ENCODE measurements at places on chromosomes 6 and 20. TPM values are rescaled to one million over a fixed set of nuclear protein-coding genes. Genes with fewer than 3 reads are reported as not detected.
A peak's percentile ranks its signal among the peaks of the same experiment; 100 is the strongest.

OOEP gene
- not detected for total RNA-seq

TNXB gene
- total RNA-seq, result 493 TPM

DSE gene
- total RNA-seq, result 27.6 TPM

TRIM26 gene
- total RNA-seq, result 38.6 TPM

GRCh38 chr6:150079604-150080003 is 10.7 kb upstream of the ULBP3 start:
- no peaks in the 10 kb centered on the region for H3K4me1 ChIP-seq
- H3K27ac ChIP-seq, result no peak overlapping the region
- H3K27me3 ChIP-seq, result no peaks in the 10 kb centered on the region
- no peak for DNase-seq
- no peak overlapping the region for H3K4me3 ChIP-seq

GRCh38 chr6:167491438-167492099 is 166.7 kb downstream of the TTLL2 start:
- H3K27ac ChIP-seq, result no peak overlapping the region
- no peak overlapping the region for H3K4me3 ChIP-seq
- no peaks in the 10 kb centered on the region for H3K36me3 ChIP-seq
- peaks cover 9% of the 10 kb centered on the region for H3K4me1 ChIP-seq
- DNase-seq, result no peak

- no peak for DNase-seq
- no peak overlapping the region for H3K4me3 ChIP-seq
- H3K27me3 ChIP-seq, result no peaks in the 10 kb centered on the region
- H3K36me3 ChIP-seq, result peaks cover 62% of the 10 kb centered on the region
- peaks cover 6% of the 10 kb centered on the region for H3K4me1 ChIP-seq
These were observed 17.1 kb downstream of the TRIM27 start for GRCh38 chr6:28906669-28907068.

DNA sequence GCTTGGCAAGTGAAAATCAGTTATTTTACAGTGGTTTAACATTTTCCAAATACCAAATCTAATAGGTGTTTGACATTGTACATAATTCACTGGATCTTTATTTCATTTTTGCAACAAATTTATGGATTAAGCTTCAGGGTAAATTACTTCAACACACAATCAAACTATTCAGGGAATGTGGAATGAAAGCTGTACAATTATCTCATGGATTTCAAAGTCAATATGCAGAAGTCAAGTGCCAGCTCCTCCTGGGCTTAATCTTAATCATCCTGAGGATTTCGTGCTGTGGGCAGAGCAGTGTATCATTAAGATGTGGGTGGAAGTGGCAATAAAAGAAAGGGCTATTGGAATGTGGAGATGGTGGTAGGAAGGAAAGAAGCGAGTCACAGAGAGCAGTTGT is 548.8 kb downstream of the COL12A1 start:
- H3K4me1 ChIP-seq, result no peaks in the 10 kb centered on the region
- no peak for DNase-seq
- no peak overlapping the region for H3K4me3 ChIP-seq
- no peaks in the 10 kb centered on the region for H3K27me3 ChIP-seq
- H3K27ac ChIP-seq, result no peak overlapping the region

DNA sequence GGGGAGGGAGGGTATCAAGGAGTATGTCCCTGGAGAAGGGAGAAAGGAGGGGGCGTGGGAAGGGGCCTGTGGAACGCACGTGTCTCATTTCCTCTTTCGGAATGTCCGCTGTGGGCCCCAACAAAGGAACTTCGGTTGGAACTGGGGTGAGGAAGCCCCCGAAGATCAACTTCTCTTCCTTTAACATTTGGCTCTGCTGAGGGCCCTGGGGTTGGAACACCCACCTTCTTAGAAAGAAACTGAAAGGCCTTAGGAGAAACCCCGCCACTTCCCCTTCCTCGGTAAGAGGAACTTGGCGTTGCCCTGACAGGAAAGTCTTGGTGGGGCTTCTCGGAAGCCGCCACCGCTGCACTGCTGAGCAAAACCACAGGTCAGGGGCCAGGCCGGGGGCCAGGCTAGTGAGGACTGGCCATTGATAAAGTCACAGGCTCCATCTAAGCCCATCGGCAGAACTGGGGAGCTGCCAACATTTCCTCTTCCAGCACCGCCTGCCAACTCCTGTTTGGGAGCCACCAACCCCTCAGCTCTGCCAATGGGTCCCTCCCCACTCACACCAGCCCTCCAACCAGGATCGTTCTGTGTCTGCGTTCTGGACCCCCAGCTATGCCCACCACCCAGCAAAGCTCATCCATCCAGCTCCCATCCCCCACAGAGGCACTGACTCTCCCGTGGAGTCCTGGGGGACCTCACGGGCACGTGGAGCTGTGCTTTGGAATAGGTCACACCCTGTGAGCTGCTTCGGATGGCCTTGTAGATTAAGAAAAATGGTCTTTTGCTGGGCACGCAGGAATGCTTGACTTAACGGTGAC is 44.8 kb downstream of the FGD2 start:
- no peaks in the 10 kb centered on the region for H3K27me3 ChIP-seq
- peak overlapping the region; percentile 28 for H3K27ac ChIP-seq
- no peak overlapping the region for H3K4me3 ChIP-seq
- H3K4me1 ChIP-seq, result no peaks in the 10 kb centered on the region
- peak; percentile 85 for DNase-seq

GRCh38 chr20:58416835-58417234 is 27.8 kb downstream of the VAPB start:
- no peak overlapping the region for H3K4me3 ChIP-seq
- no peaks in the 10 kb centered on the region for H3K4me1 ChIP-seq
- H3K36me3 ChIP-seq, result peaks cover 20% of the 10 kb centered on the region
- DNase-seq, result no peak

DNA sequence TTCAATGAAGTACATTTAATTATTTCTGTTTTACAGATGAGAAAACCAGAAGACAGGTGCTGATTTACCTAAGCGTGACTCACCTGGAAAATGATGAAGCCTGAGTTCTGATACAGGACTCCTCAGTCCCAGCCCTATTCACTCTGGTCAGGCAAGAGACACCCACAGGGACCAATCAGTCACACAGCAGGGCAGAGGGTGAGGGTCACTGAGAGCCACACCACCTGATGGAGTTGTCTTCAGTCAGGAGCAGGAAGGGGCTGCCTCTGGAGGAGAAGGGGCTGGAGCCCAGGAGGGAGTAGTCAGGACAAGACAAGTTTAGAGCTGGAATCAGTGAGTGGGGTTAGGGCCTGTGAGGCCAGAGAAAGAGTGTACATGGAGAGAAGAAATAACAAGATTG is 251.2 kb upstream of the MOCS1 start:
- no peak overlapping the region for H3K4me3 ChIP-seq
- H3K36me3 ChIP-seq, result no peaks in the 10 kb centered on the region
- no peak for DNase-seq
- no peaks in the 10 kb centered on the region for H3K4me1 ChIP-seq

GRCh38 chr6:17352302-17352701 is 41.1 kb upstream of the CAP2 start:
- DNase-seq, result no peak
- no peaks in the 10 kb centered on the region for H3K36me3 ChIP-seq

DNA sequence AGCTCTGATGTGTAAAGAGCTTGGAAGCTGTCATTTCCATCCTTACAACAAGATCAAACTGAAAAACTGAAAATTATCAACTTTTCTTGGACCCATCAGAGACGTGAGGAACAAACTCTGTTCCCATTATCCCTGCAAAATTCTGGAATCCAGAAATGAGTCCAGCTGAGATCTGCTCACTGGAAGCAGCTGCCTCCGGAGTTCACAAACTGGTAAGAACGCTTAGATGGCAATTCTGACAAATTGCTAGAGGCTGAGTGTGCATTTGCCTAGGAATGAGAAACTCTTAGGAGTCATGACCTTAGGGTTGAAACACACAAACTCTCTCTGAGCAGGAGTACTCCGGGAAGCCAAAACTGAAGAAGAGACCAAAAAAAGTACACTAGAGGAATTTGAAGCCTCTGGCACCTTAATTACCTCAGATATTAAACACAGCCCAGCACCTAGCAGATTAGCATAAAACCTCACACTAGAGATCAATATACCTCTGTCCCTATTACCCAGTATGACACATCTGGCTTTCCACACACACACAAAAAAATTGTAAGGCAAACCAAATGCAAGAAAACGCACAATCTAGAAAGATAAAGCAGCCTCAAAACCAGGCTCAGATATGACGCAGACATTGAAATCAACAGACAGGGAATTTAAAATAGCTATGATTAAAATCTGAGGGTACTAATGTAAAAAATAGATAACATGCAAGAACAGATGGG is 233.5 kb upstream of the SGK1 start:
- H3K36me3 ChIP-seq, result no peaks in the 10 kb centered on the region
- H3K27me3 ChIP-seq, result no peaks in the 10 kb centered on the region
- no peak for DNase-seq

- DNase-seq, result no peak
- H3K27me3 ChIP-seq, result no peaks in the 10 kb centered on the region
- no peaks in the 10 kb centered on the region for H3K36me3 ChIP-seq
These were observed 85.0 kb upstream of the PMEPA1 start for GRCh38 chr20:57794600-57795341.

GRCh38 chr6:40888456-40888990 is 150.5 kb downstream of the UNC5CL start:
- H3K4me3 ChIP-seq, result no peak overlapping the region
- DNase-seq, result no peak
- H3K27me3 ChIP-seq, result no peaks in the 10 kb centered on the region
- no peaks in the 10 kb centered on the region for H3K36me3 ChIP-seq
- H3K27ac ChIP-seq, result no peak overlapping the region

DNA sequence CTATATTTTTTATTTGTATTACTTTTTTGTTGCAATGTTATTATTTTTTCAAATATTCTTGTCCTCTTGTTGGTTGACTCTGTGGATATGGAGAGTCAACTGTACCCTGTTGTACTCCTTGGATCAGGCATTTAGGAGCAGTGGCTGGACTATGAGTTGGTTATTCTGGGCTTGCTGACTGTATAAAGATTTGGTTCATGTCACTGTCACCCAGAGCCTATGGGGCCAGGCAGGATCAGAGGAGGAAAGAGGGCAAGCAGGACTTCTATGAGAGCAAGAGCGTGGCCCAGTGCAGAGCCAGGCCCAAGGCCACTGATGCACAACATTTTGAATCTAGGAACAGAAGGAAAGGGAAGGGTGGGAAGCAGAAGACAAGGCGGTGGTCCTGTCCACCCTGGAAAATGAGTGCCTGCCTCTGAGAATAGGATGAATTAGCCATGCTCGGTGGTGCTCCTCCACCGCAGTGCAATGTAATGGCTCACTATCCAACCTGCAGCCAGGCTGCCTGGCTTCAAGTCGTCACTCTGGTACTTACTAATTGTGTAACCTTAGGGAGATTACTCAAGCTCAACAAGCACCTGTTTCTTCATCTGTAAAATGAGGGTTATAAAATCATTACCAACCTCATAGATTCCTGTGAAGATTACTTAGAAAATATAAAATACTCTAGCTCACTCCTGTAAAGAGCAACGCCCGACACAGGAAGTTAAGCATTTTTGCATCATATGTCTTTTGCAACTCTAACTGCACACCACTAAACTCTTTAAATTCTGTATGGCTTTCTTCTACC is 192.1 kb downstream of the KCNQ5 start:
- H3K27ac ChIP-seq, result no peak overlapping the region
- H3K4me3 ChIP-seq, result no peak overlapping the region
- H3K4me1 ChIP-seq, result no peaks in the 10 kb centered on the region
- DNase-seq, result no peak
- H3K27me3 ChIP-seq, result no peaks in the 10 kb centered on the region
- H3K36me3 ChIP-seq, result no peaks in the 10 kb centered on the region

DNA sequence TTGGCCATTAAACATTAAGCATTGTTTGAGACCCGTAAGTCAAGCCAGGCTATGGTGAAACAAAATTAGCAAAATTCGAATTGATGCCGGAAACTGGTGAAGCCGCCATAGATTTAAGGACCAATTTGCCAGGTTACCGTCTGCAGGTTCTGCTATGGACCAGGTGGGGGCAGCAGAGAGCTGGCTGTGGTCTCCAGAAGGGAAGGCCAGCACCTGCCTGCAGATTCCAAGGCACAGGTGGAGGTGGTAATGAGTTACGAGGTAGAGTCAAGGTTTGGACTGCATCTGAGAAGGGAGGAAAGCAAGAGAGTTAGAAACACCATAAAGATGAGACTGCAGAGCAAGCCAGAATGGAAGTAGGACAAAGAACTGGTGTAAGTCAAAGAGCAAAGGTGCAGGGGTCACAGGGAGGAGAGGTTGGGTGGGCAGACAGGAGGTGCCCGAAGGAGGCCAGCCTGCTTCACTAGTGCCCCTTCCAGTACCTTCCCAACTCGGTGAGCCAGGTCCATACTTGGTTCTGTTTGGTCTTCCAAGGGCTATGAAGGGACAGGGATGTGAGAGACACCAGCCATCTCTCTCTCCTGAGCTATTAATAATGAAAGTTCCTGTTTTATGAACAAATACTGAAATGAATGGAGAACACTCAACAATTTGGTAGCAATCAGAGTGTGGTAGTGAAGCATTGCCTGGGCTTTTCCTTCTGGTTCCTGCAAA is 131.6 kb upstream of the ESR1 start:
- no peak overlapping the region for H3K27ac ChIP-seq
- peaks cover 3% of the 10 kb centered on the region for H3K27me3 ChIP-seq
- no peaks in the 10 kb centered on the region for H3K4me1 ChIP-seq
- DNase-seq, result no peak
- no peak overlapping the region for H3K4me3 ChIP-seq

- no peaks in the 10 kb centered on the region for H3K36me3 ChIP-seq
- H3K4me3 ChIP-seq, result no peak overlapping the region
- no peak for DNase-seq
- no peaks in the 10 kb centered on the region for H3K27me3 ChIP-seq
- H3K27ac ChIP-seq, result no peak overlapping the region
- no peaks in the 10 kb centered on the region for H3K4me1 ChIP-seq
These were observed 119.1 kb upstream of the BMP5 start for GRCh38 chr6:55994531-55994930.

- H3K27ac ChIP-seq, result no peak overlapping the region
- H3K27me3 ChIP-seq, result no peaks in the 10 kb centered on the region
- no peaks in the 10 kb centered on the region for H3K4me1 ChIP-seq
- H3K36me3 ChIP-seq, result peaks cover 3% of the 10 kb centered on the region
- no peak for DNase-seq
These were observed 27.1 kb upstream of the FAM83C start for GRCh38 chr20:35319192-35319870.

Data from ascending aorta (tissue), 2 donors.